SW 1271 (cell line): ENCODE measurements at places on chromosomes 4 and X.

DNA sequence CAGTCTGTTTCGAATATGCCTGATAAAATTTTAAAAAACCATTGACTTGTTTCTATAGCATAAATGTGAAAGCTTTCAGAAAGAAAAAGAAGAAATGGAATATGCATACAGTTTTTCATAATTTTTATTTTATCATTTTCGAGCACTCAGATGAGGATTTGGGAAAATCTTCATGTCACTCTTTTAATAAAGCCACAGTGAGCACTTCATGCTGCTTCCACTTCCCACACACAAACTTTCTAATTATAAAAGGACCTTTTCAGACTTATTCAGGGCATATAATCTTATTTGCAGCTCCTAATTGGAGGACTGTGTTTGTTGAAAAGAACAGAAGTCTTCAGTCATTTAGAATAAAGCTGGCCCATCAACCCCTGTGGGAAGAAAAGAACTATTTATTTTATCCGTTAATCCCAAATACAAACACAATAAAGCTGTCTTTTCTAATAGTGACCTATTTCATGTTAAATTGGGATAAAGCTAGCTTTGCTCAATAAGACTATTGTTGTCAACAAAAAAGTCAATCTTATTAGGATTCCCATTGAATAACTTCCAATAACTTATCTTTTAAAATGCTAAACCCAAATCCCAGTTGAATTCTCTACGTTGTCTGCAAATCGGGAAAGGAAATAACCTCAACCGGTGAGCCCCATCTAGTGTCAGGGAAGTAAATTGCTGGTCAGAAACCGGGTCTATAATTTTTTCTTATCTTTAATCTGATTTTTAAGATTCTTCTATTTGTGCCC is 211.5 kb downstream of the PDGFRA start:
- no peak for DNase-seq

DNA sequence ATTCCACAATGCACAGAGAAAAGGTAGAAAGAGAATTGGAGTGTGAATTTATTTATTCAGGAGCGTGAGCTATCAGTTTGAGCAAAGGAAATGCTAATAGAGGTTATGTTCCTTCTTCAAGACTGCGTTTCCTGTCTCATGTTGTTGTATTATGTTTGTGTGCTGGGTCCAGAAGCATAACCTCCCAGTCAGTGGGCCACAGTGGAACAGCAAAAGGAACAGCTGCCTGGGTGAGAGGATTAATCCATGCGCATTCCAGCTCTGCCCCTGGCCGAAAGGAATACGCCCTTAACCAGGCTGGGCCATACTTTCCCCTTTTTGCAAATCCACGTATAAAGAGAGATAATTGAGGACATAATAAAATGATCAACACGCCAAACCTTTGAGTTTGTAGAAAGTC is 32.4 kb upstream of the ARX start:
- no peak for DNase-seq

GRCh38 chr4:77193511-77194102 is 36.6 kb downstream of the CCNG2 start:
- no peak for DNase-seq

DNA sequence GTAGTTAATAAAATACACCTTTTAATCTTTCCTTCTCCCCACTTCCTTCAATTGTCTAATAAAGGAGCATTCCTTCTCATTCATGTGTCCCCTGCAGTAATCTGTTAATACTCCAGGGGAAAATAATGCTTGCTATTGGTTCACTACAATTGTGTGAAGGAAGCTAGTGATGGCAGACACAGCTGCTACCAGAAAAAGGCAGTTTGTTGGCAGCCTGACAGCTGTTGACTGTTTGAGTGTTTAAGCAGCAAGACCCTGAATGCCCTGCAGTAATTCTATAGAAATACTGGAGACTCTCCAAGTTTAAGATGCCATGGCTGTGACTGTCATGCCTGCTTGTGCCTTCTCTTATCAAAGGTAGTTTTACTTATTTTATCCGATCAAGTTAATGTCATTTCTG is 359.5 kb downstream of the C4orf33 start:
- DNase-seq, result no peak
